ENCODE measurements at places on chromosomes 2 and 18.
A peak's percentile ranks its signal among the peaks of the same experiment; 100 is the strongest.

GRCh38 chr18:55248495-55248894, 289.2 kb upstream of the CCDC68 start:
- no peak for DNase-seq

- DNase-seq: no peak
Observed at GRCh38 chr2:152565884-152566727, 151.2 kb downstream of the PRPF40A start.

- no peak for DNase-seq
Observed at GRCh38 chr2:172431463-172431862, 4.1 kb downstream of the ITGA6 start.

- DNase-seq: no peak
Observed at GRCh38 chr2:63046961-63047320, 3.7 kb upstream of the OTX1 start.

GRCh38 chr2:69798290-69798908, 31.1 kb upstream of the GMCL1 start:
- peak; percentile 6 for DNase-seq

GRCh38 chr2:161358838-161359237, 50.6 kb downstream of the PSMD14 start:
- DNase-seq: no peak

DNA sequence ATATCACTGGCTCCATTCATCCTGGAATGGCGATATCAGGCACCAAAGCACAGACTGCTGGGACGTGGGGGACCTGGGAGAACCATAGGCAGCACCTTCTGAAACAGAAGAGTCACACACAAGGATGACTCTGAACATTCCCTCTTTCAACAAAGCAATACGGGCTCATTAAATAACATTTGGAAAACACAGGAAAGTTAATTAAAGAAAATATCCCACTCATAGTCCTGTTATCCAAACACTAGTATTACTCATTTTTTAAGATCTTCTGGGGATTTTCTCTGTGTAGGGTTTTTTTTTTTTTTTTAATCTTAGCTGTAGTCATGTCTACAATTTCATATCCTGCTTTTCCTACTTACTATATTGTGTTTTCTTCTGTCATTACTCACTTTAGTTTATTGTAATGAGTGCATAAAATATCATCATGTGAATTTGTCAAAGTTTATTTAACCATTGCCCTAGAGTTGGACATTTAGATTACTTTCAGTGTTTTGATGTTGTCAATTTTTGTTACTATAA, 70.0 kb upstream of the SP3 start:
- DNase-seq: no peak

- DNase-seq: no peak
Observed at GRCh38 chr2:224156436-224156835, 117.3 kb upstream of the SERPINE2 start.

DNA sequence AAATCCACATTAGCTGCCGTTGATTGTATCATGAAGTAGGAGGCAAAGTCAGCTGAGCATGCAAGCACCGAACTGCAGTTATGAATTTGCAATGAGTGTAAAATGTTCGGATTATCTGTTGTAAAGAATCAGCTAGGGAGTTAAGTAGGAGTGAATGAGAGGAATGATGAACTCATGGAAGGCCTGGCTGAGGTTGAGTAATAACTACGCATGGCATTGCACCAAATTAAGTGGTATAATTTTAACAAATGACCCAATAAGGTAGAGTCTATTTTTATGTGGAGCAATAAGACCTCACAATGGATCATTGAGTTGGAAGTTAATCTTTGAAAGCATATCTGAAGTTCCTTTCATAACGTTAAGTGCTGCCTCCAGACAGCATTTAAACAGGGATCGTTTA, 288.2 kb upstream of the CHST9 start:
- DNase-seq: no peak

GRCh38 chr2:226136739-226137138, 662.9 kb downstream of the IRS1 start:
- DNase-seq: no peak

GRCh38 chr2:70752396-70752795, 15.6 kb downstream of the ADD2 start:
- no peak for DNase-seq

DNA sequence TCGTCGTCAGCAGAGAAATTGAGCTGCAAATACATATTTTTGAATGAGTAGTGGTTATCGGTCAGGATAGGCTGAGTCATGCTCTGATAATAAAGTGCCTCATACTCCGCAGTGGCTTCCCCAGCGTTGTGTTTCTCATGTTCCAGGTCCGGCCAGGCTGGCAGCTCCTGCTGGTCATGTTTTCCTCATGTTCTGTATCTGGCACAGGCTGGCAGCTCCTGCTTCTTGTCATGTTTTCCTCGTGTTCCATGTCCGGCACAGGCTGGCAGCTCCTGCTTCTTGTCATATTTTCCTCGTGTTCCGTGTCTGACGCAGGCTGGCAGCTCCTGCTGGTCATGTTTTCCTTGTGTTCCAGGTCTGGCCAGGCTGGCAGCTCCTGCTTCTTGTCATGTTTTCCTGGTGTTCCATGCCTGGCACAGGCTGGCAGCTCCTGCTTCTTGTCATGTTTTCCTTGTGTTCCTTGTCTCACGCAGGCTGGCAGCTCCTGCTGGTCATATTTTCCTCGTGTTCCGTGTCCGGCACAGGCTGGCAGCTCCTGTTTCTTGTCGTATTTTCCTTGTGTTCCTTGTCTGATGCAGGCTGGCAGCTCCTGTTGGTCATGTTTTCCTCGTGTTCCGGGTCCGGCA, 148.9 kb downstream of the ATP9B start:
- DNase-seq: no peak

GRCh38 chr2:67974559-67975430, 88.0 kb downstream of the C1D start:
- DNase-seq: no peak

DNA sequence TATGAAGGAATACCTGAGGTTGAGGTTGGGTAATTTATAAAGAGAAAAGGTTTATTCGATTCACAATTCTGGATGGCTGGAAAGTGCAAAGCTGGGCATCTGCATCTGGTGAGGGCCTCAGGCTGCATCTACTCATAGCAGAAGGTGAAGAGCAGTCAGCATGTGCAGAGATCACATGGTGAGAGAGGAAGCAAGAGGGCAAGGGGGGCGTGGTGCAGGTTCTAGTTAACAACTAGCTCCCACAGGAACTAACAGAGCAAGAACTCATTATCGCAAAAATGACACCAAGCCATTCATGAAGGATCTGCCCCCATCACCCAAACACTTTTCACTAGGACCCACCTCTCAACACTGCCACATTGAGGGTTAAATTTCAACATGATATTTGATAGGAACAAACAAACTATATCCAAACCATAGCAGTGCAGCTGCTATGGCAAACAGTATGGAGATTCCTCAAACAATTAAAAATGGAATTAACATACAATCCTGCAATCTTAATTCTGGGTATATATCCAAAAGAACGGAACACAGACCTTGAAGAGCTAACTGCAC, 72.8 kb upstream of the LDLRAD4 start:
- DNase-seq: no peak

GRCh38 chr2:62204998-62205496, 9.1 kb downstream of the B3GNT2 start:
- no peak for DNase-seq

DNA sequence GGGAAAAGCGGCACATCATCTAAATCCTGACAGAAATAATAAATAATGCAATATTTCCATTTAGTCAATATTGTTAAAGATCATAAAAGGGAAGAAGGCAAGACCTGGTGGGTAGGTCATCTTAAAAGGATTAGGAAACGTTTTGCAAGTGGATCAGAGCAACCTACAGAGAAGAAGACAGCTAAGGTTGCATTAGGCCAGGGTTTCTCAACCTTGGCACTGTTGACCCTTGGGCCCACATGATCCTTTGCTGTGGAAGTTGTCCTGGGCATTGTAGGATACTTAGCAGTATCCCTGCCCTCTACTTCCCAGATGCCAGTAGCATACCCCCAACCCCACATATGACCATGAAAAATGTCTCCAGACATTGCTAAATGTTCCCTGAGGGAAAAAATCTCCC, 55.0 kb downstream of the KLF7 start:
- DNase-seq: no peak

DNA sequence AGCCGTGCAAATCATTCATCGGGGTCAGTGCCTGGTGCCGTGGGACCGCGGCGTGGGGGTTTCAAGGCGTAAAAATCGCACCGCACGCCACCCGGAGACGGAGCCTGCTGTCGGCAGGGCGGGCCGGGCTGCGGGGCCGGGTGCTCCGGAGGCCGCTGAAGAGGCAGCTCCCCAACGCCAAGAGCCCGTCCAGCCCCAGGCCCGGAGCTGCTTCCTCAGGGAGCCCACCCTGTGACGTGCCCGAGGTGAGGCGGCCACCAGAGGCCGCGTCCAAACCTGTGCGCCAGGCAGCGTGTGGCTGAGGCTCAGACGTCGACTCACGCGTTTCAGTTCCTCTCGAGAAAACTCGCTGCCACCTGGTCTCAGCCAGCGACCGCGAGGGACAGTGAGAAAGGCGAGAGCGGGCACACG, 98.1 kb downstream of the NFATC1 start:
- no peak for DNase-seq

- no peak for DNase-seq
Observed at GRCh38 chr2:171822525-171823322, 71.3 kb downstream of the SLC25A12 start.

DNA sequence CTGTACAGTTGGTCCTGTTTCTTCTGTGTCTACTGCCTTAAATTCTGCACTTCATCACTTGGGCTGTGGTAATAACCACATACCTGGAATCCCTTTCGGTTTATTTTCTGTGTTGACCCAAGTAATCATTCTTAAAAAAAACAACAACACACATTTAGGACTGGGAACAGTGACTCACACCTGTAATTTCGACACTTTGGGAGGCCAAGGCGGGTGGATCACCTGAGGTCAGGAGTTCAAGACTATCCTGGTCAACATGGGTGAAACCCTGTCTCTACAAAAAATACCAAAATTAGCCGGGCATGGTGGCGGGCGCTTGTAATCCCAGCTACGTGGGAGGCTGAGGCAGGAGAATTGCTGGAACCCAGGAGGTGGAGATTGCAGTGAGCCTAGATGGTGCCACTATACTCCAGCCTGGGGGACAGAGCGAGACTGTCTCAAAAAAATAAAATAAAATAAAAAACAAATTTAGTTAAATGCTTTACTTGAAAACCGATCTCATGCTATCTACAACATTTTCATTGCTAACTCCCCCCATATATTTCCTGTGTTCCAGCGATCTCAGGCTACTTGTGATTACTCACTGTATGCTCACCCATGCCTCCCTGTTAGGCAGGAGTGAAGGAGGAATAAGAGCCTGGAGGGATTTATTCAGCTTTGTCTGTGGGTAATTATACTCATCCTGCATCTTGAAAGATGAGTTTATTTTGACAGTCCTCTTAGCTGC, 18.2 kb downstream of the ACSL3 start:
- DNase-seq: no peak

DNA sequence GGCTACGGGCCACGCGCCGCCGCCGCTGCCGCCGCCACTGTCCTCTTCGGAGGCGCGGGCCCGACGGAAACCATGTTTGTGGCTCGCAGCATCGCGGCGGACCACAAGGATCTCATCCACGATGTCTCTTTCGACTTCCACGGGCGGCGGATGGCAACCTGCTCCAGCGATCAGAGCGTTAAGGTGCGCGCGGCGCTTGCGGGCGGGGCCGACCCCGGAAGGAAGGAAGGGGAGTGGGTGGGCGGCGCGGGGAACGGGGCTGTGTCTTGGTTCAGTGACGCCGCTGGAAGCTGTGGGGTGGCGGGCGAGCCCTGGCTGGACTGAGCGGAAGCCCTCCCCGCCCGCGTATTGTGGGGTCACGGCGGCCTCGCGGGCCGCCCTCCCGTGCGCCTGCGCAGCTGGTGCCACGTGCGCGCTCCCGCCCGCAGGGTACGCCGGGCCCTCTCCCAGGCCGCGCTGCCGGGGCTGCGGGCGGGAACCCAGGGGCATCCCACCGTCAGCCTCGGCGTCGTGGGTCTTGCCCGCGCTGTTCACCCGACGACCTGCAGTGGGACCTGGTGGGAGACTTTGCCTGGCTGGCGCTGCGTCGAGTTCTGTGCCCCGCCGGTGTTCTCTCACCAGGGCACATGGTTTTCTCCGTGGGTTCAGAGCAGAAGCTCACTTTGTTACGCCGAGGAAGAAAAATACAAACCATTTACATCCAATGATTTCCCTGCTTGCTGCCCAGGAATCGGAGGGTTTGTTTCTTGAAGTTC, 416 bp downstream of the SEH1L start:
- DNase-seq: peak; percentile 79

GRCh38 chr2:204538182-204539018, 6.9 kb upstream of the PARD3B start:
- DNase-seq: no peak

DNA sequence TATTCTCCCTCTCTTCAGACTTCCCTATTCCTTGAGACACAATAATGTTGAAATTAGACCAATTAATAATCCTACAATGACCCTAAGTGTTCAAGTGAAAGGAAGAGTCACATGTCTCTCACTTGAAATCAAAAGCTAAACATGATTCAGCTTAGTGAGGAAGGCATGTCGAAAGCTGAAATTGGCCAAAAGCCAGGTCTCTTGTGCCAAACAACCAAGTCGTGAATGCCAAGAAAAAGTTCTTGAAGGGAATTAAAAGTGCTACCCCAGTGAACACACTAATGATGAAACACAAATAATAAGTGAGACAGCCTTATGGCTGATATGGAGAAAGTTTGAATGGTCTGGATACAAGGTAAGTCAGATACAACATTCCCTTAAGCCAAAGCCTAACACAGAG, 115.4 kb downstream of the PXDN start:
- DNase-seq: peak; percentile 68

GRCh38 chr2:151632993-151633565, 101.2 kb downstream of the NEB start:
- no peak for DNase-seq

GRCh38 chr2:55877087-55877436, 46.5 kb downstream of the EFEMP1 start:
- no peak for DNase-seq

- DNase-seq: no peak
Observed at GRCh38 chr2:6958616-6959235, 41.5 kb downstream of the RNF144A start.

- no peak for DNase-seq
Observed at GRCh38 chr2:9700109-9700495, 69.3 kb upstream of the YWHAQ start.

DNA sequence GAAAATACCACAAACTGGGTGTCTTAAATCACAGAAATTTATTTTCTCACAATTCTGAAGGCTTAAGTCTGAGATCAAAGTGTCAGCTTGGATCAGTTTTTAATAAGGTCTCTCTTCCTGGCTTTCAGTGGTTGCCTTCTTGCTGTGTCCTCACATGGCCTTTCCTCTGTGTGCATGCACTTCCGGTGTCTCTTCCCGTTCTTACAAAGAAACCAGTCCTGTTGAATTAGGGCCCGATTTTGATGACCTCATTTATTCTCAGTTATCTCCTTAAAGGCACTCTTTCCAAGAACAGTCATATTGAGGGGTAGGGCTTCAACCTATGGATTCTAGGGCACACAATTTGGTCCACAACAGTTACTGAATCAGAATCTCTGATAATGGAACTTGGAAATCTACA, 5.4 kb upstream of the XIRP2 start:
- no peak for DNase-seq

GRCh38 chr2:197081294-197081693, 154.8 kb upstream of the PGAP1 start:
- no peak for DNase-seq
